HS-27A (cell line): ENCODE measurements at places on chromosomes 4 and X.

- DNase-seq = no peak
These were observed 101.3 kb downstream of the LIMCH1 start for GRCh38 chr4:41639291-41639690.

GRCh38 chr4:16721613-16722291, 176.7 kb downstream of the LDB2 start:
- peak; percentile 42 for DNase-seq

- DNase-seq = peak; percentile 65
These were observed 126.8 kb downstream of the NFKB1 start for GRCh38 chr4:102627831-102628523.

DNA sequence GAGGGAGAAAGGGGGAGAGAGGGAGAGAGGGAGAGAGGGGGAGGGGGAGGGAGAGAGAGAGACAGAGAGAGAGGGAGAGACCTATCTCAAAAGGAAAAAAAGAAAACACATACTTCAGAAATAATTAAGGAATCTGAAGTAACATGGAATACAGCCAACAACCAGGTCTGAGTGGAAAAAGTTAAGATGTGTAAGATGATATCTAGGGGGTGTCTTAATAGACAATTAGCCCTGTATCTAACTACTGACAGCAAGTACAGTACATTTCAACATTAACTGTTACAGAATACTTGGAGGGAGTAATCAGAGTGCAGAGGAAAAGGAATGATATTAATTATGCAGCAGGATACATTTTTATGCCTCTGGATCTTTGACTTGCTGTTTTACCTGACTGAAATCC, 22.4 kb downstream of the NUP54 start:
- no peak for DNase-seq

DNA sequence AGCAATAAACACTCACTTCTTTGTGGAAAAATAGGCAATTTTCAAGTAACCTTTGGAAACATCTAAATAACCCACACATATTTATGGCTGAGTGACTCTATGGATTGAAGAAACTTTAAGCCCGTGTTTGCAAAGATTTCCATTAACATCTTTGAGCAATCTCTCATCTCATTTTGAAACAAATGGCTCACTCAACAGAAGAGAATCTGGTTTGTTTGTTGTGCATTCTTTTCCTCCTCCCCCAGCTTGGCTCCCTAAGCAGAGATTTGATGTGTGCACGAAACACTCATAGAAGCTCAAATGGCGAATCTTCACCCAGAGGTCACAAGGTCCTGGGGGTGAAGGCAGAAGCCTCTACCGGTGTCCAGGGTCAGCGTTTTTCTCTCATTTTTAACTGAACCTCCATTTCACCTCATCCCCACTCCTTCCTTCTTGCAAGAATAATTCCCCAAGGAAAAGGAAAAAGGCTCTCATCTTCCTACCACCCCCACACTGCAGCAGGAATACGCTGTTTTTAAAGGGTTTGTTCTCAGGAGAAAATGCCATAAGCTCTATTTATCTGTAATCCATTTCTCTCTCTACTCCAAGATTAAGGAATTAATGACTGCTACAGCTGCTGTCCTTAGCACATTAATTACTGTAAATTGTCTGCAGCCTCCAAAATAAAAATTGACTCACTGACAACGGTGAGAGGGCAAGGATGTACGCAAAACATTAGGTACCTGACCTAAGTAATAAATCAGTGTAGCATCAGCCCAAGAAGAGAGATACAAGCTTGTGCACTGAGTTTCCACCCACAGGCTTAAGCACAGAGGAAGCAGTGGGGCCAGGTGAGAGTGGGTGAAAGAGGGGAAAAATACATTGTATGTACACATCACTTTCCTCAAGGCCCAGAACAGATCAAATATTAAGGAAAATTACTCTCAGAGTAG, 307.6 kb upstream of the NOCT start:
- DNase-seq = no peak

GRCh38 chrX:40736170-40736505, 796 bp upstream of the MED14 start:
- DNase-seq = no peak

- DNase-seq = peak; percentile 5
These were observed 46.5 kb downstream of the CWH43 start for GRCh38 chr4:49032440-49033161.

DNA sequence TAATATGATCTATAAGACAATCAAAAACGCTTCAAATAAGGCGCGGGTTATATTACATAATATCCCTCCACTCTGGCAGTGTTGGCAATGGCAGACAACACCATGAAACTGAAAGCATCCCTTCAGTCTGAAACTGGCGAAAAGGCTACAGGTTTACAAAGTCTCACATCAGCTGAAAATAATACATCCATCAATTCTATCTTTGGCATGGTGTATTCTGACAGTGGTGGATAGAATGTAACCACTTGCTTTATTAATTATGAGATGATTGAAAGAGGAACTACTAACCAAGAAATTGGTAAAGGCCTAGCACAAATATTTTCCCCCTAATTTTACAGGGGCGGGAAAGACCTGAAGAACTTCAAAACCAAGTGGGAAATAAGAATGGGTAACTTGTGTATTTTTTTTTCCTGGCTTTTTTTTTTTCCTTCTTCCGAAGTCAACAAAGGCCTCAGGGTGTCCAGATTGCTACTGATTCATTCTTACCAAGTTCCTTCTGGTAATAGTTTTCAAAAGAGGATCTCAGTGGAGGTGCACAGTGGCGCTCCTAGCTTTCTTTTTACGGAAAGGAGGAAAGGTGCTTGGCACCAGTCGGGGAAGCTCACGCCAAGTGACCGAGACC, 728 bp downstream of the UBA6 start:
- DNase-seq = no peak

GRCh38 chr4:54228961-54229501, at the start of gene PDGFRA:
Gene PDGFRA, plus strand, starts transcription at chr4:54229293. Its CDS starts 29,476 bp downstream, at chr4:54258769.
- no peak for DNase-seq

DNA sequence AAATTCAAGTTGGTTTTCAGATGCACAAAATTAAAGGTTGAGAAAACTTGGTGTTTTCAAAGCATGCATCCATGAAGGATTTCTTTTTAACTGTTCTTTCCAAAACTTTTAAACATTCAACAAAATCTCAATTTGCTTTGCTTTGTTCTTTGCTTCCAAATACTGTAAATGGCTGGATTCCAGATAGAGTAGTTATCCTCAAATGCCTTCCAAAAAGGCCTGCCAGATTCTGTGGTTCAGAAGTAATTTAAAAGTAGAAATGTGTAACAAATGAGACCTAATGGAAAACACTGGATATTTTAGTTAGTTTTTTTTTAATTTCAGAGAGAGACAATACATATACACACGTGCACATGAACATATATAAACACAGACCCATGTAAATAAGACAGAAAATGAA, 97.3 kb downstream of the NR3C2 start:
- no peak for DNase-seq

- no peak for DNase-seq
These were observed 120.7 kb downstream of the NKX6-1 start for GRCh38 chr4:84378356-84378755.

DNA sequence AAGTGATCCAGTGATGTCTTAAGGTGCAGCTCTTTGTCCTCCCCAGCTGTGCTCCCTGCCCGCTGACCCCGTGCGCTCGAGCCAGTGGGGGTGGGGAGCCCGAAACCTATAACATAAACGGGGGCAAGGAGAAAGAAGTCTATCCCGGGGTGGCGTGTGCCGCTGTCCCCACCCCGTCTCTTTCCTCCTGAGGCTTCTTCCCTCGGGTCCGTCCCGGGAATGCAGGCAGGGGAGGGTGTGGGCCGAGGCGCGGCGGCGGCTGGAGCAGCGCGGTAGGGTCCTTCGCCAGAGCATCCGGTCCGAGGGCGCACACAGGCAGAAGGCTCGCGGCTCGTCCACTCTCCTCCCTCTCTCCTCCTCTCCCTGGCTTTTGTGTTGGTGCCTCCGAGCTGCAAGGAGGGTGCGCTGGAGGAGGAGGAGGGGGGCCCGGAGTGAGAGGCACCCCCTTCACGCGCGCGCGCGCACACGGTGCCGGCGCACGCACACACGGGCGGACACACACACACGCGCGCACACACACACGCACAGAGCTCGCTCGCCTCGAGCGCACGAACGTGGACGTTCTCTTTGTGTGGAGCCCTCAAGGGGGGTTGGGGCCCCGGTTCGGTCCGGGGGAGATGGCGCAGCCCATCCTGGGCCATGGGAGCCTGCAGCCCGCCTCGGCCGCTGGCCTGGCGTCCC, at the start of gene RAB33A:
Gene RAB33A (plus strand): TSS at position 517 of the 681 bp plus-strand sequence. CDS start 101 bp downstream, at position 618.
- no peak for DNase-seq

DNA sequence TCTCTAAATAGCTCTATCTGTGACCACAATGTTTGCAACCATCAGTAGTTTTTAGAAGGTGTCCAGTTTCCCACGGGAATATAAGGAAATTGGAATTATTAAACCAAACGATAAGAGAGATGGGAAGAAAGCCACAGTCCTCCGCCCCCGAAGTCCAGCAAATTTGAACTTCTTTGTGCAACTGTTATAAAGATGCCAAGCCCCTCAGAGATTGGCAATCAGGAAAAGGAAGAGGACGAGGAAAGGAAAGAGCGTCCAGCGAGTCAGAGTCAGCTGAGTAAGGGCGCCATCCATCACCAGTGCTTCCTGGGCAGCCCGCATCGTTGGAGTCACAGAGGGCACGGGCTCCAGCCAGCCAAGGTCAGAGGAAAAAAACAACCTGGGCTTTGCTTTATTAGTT, 35.7 kb downstream of the LDB2 start:
- no peak for DNase-seq

DNA sequence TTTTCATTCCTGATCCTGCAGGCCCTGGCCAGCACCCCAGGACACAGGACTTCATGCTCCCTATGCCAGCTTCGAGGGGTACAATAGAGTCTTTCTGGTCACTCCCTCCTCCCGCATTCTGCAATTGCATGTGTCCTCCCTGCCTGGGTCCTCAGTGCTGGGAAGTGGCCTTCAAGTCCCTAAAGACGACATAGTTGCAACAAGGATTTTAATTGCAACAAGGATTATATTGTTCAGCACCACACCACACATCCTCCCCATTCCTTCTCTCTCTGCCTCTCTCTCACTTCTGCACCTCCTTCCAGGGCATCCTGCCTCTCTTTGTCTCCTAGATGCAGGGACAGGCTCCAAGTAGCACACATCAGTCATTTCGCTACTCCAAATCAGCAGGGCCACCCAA, 25.5 kb downstream of the SCD5 start:
- DNase-seq = no peak

- DNase-seq = no peak
These were observed 81.2 kb downstream of the GAB1 start for GRCh38 chr4:143417679-143418403.

DNA sequence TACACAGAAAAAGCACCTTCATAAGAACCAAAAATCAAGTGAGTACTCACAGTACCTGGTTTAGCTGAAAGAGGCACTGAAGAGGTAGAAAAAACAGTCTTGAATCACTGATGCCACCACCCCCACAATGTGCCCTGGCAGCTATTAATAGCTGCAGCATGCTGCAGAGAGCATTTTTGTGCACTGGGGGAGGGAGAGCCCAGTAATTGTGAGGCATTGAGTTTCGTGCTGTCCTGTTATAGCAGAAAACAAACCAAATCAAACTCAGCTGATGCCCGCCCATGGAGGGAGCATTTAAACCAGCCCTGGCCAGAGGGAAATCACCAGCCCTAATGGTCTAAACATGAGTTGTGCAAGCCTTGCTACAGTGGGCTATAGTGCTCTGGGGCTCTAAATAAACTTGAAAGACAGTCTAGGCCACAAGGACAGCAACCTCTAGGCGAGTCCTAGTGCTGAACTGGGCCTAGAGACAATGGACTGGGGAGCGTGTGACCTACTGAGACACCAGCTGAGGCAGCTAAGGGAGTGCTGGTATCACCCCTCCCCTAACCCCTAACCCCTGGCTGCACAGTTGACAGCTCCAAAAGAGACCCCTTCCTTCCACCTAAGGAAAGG, 106.3 kb upstream of the TMLHE start:
- no peak for DNase-seq

- no peak for DNase-seq
These were observed 111.4 kb downstream of the TSPAN5 start for GRCh38 chr4:98546910-98547594.

DNA sequence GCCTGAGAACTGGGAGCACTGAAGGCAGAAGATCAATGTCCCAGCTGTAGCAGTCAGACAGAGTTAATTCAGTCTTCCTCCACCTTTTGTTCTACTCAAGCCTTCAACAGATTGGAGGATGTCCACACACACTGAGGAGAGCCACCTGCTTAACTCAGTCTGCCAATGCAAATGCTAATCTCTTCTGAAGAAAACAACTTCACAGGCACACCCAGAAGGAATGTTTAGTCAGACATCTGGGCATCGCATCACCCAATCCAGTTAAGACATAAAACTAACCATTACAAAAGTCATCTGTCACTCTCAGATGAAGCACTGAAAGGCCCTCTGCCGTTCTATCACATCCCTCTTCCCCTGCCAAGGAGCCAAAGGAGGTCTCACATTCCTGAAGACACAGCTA, 173.7 kb downstream of the CENPC start:
- no peak for DNase-seq

- no peak for DNase-seq
These were observed 335.8 kb downstream of the NAF1 start for GRCh38 chr4:162830899-162831298.

DNA sequence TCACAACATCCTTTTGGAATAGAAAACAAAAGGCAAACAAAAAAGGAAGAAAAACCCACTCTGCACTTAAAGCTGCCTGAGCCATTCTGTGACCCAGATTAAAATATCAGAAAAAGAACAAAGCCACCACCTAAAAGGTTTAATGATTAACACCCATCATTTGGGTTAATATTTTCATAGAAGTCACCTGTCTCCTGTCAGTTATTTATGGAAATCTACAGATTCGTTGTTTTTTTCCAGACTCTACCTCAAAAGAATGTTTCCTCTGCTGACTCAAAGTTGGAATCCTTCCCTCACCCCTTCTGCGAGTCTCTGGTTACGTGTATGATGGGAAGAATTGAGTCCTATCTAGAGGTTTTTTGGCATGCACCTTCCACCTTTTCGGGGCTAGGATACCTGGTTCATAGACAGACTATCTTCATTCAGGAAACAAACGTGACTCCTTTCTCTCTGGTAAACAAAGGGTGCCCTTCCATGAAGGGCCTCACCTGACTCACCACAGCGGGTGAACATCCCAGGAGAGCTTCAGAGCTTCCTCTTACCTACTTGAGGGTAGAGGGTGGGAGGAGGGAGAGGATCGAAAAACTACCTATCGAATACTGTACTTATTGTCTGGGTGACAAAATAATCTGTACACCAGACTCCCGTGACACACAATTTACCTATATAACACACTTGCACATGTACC, 19.6 kb upstream of the CA5B start:
- DNase-seq = no peak

DNA sequence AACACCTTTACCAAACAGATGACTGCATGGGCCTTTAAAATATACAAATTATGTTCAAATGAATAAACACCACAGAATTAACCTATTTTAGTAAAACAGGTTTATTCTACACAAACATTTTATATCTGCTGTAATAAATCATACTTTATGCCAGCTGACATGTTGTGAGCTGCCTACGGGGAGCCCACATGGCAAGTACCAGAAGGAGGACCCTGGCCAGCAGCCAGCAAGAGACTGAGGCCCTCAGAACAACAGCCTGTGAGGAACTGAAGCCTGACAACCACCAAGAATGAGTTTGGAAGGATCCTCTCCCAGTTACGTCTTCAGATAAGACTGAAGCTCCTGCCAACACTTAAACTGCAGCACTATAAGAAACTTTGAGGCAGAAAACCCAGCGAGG, 377.0 kb downstream of the PDGFC start:
- no peak for DNase-seq
